ENCODE measurements at places on chromosomes 11 and 22.

DNA sequence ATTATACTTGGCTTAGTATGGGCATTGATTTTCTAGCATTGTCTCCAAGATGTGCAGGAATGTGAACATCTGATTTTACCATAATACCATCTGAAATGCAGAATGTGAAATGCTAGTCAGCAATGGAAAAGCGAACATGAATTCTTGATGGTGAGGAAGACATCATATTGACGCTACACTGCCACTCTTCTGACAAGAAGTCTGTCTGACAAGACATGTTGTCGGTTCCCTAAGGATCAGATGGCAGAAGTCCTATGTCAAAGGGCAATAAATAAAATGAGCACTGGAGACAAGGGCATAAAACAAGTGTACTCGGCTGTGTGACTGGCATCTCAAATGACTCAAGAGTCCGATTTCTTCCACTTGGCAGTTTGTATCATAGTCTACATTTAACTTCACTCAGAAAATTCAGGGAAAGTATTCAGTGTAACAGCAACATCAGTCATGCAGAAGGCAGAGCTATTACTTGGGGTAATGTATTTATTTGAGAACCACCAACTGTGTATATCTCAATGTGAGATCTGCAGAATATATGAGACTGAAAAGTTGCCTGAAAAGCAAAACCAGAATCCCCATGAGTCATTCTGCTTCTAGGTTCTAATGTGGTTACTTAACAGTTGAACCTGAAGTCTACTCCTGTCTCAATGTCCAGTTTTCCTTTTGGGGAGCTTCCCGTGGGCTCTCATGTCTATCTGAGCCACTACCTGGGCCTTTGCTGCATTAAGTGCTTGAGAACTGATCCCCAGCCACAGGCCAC, 51.5 kb downstream of the SLC17A6 start:
- no peak for DNase-seq

DNA sequence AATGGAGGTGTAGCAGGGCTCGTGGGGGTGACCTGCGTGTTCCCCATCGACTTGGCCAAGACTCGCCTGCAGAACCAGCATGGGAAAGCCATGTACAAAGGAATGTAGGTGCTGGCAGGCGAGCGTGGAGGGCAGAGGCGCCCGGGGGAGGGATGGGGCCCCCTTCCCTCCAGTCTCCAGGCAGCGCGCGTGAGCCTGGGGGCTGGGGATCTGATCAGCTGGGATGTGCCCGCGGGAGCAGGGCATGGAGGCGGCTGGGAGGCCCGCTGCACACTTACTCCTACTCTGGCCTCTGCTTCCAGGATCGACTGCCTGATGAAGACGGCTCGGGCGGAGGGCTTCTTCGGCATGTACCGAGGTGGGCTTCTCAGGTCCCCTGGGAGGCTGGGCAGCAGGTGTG, 17.8 kb downstream of the SLC25A18 start:
- no peak for DNase-seq

DNA sequence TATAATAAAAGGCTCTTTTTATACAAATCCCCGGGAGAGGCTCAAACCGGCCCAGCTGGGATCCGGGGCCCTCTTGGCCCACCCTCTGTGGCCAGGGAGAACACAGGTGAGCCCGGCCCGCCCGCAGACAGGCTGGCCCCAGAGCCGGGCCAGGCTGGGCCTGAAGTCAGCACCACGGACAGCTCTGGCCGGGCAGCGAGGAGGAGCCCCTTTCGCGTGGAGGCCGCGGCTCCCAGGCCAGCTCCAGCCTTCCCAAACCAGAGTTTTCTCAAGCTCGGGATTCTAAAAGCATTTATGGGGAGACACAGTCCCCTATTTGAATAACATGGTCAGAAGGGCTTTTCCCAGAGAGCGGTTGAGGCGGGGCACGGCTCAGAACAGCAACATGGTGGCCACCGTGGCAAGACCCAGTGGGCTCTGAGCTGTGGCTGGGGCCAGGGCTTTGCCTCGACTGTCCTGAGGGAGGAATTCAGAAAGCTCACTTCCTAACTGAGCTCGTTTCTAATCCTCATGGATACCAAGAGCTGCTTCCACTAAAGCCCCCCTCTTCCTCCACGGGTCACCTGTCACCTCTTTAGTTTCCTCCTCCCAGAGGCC, 115.4 kb downstream of the BRD1 start:
- DNase-seq = no peak

DNA sequence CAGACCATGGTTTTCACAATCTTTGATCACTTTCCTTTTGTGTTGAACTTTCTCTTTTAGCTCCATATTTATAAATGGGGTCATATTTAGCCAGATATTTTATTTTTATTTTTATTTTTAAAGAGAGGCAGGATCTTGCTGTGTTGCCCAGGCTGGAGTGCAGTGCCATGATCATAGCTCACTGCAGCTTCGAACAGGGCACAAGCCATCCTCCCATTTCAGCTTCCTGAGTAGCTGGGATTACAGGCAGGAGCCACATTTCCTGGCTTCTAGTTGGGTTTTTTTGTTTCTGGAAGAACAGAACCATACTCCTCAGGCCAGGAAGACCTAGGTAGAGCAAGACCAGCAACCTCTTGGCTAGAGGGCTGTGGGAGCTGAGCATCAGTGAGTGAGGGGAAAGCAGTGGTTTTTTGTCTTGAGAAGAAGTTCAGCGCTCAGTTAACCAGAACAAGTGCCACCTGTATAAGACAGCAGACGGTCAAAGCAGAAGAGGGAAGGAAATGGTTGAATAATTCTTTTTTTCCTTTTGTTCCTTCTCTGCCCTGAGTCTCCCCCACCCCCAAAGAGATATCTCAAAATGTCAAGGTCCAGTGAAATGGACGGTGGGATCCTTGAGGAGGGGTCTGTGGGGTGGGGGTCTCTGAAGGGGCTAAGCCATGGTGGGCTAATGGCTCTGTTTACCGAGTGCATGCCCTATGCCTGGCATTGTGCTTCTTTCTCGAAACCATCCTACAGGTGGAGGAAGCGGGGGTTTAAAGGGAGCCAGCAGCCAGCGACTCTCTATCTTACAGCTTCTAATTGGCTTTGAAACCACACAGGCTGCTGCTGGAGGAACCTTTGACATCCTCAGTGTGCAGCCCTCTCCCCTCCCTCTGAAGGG, 63.0 kb downstream of the PTPRJ start:
- no peak for DNase-seq

DNA sequence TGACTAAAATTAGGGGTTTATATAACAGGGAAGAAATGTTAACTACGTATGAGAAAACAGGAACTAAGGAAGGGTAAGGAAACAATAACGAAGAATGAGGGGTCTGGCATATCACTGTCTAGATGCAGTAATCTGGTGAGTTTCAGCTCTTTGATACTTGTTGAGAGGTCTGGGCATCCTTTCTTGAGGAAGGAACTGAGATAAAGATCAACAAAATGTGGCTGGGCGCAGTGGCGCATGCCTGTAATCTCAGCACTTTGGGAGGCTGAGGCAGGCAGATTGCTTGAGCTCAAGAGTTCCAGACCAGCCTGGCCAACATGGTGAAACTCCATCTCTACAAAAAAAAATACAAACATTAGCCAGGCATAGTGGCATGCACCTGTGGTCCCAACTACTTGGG, 2.7 kb downstream of the DCDC1 start:
- no peak for DNase-seq

DNA sequence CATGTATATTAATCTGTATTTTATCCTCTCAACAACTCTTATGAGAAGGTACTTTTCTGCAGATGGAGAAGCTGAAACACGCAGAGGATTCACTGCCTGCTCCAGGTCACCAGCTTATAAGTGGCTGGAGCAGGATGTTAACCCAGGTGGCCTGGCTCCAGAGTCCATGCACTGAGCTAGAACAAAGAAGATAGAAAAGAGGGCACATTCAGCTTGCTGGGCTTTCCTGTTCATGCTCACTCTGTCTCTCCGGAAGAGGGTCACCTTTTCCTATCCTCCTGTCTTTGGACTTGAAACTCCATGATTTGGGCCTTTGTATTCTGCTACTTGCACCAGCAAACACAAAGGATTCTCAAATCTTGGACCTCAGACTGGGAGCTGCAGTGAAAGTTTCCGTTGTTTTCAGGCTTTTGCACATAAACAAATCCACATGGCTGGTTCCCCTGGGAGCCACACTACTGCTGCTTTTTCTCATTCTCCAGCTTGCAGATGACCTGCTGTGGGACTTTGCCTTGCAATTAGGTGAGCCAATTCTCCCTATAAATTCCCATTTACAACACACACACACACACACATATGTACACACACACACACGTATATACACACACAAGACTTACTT, 117.3 kb upstream of the GRK3 start:
- DNase-seq = no peak

DNA sequence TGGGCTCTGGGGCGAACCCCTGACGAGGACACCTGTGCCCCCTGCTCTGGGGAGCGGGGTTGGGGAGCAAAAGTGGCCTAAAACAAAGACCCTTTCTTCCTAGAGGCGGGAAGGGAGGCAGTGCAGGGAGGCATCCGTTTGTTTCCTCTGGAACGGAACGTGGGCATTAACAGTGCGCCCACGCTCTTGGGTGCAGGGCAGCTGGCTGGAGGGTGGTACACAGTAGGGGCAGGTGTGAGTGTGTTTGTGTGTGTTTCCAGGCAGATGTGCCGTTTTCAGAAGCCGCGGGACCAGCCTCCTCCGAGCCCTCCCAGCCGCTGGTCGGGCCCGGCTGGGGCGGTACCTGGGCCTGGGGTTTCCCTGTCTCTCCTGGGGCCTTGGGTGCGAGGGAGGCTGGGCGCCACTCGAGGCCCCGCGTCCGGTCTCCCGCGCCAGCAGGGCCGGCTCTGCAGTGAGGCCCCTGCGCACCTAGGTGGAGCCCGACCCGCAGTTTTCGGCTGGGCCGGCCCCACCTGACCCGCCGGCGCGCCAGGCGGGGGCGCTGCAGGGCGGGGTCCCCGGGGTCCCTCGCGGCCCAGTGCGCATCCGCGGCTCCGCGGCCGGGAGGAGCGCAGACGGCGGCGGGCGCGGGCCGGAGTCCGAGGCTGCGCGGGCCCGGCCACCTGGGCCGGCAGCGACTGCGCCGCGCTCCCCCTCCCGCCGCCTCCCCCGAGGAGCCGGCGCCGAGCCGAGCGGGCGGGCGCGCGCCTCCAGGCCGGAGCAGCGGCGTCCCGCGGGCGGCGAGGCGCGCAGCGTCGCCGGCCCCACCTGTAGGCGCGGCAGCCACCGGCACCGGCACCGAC, 1252.7 kb downstream of the BRD1 start:
- DNase-seq = no peak

- no peak for DNase-seq
Observed at GRCh38 chr11:7955191-7955590, 10.1 kb downstream of the NLRP10 start.

GRCh38 chr11:75840522-75840921, 25.5 kb downstream of the UVRAG start:
- DNase-seq = no peak

DNA sequence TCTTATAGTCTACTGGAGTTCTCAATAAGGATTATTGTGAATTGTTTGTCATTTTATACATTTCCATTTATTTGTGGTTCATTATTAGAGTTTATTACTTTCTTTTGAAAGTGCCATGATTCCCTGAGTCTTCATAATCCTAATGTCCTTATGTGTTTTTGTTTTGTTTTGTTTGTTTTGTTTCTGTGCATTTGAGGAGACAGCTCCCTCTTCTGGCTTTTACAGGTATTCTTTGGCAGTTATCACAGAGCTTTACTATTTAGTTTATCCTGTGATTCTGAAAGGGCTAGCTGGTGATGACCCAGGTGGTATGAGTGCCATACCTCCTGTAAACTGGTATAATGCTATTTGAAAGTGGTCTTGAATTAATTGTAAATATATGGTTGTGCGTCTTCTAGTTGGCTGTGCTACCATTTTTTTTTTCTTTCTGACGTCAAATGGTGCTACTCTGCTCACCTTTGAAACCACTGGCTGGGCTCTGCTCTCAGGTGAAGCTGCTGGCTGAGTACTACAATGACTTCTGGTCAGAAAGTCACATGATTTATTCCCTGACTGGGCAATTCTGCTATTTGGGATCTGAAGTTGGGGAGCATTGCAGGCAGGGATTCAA, 751.2 kb downstream of the JRKL start:
- DNase-seq = no peak

- no peak for DNase-seq
Observed at GRCh38 chr11:100925935-100926334, 203.7 kb downstream of the PGR start.

GRCh38 chr11:122861631-122862030, 20.9 kb upstream of the JHY start:
- DNase-seq = no peak

GRCh38 chr11:32852207-32852606, 22.5 kb downstream of the PRRG4 start:
- DNase-seq = no peak

DNA sequence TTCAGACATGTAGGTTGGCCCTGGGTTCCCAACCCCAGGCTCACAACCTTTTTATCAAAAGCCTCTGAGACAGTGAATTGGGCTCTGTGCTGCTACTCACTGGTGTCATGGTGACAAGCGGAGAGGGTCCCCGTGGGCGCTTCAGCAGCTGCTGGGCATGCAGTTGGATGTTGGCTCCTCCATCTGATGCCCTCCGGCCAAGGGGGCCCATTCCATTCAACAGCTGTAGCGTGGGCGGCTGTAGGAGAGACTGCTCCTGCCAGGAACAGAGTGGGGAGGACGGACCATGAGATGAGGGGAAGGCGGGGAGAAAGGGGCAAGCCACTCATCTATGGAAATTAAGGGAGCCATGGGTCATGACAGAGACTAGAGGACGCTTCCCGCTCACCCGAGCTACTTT, 36.0 kb upstream of the APOA1 start:
- no peak for DNase-seq

- no peak for DNase-seq
Observed at GRCh38 chr22:49100316-49100715, 727.4 kb downstream of the BRD1 start.

DNA sequence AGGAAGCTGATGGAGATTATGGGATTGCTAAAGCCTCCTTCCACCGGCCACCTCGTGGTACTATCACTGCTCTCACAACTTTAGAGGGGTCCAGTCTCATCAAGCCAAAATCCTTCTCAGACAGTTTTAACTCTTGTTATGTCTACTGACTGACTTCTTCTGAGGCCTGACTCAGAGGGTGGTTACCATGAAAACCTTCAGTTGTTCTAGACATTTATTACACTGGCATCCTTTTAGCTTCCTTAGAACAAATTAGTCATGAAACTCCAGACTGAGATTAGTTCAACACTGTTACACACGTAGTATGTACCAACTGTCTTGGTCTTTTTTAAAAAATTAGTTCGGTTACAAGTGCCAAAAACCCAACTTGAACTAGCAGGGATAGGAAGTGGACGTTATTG, 7.5 kb downstream of the DIXDC1 start:
- DNase-seq = no peak
